Renal cortex interstitium (tissue), 15 donors: ENCODE measurements at places on chromosomes 6 and 20. TPM values are rescaled to one million over a fixed set of nuclear protein-coding genes. Genes with fewer than 3 reads are reported as not detected.
A peak's percentile ranks its signal among the peaks of the same experiment; 100 is the strongest.

- DNase-seq, result no peak
These were observed 645.8 kb upstream of the ARID1B start for GRCh38 chr6:156131221-156131903.

DNA sequence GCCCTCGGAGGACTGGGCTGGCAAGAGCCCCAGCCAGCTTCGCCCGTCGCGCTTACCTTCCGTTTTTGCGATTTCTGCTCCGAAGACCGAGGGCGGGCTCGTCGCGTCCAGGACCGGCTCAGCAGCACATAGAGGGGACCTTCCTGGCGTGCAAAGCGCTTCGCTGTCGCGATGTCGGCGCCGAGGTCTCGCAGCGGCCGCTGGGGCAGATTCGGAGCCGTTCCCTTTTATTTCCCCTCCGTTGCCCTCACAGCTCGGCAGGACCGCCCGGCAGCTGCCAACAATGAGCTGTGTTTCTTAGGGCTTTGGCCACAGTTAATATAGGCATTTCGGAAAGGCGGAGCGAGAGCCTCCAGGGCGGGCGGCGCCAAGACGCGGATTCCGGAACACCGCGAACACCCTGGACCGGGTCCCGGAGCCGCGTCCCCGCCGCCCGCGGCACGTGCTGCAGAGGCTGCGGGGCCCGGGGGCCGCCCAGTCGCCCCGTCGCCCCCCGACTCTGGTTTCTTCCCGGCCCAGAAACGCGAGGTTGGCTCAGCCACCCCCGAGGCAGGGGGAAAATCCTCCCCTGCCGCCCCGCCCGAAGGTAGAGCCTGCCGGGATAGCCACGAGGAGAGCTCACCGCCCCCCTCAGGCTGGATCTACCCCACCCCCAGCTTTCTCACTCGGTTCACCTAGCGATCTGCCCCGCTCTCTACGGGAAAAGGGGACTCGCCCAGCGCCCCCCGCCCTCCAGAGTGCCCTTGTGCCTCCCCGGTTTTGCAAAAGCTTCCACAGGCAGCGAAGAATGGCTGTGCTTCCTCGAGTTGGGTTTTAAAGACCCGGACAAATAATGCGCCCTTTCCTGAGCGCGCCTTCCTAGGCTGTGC is at the start of gene CITED2:
Gene CITED2, minus strand, starts transcription at position 292 of the 869 bp plus-strand sequence. CDS start 704 bp downstream, outside the sequence.
- peak; percentile 90 for DNase-seq

DNA sequence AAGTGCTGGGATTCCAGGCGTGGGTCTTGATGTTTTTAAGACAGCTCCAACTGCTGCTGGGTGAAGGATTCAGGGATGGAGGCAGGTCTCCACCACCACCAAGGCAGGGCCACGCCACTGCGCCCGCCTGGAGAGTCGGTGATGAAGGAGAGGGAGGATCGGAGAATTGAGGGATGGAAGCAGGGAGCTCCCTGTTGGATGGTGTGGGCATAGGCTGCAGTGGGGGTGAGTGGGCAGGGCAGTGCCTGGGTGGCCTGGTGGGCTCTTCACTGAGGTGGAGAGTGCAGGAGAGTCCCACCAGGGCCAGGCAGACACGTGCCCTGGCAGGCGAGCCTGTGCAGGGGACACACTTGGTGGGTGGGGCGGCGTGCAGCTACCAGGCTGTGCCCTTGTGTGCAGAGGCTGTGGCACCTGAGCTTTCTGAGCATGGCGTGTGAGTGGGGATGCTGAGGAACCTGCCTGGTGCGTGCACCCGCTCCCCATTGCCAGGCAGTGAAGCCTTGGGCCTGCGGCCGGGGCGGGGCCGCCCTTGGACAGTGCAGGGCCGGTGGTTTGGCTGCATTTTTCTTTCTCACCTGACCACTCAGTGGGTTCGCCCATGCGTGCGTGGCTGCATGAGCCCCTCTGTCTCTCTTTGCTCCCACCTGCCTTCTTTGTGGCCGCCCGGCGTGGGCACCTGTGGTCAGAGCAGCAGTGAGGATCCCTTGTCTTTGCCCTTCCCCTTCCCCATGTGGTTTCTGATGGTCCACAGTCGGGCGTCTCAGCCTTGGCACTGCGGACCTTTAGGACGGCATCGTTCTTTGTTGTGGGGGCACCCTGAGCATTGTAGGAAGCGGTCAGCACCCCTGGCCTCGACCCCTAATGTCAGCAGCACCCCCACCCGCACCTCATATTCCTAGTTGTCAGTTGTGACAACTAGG is 11.3 kb downstream of the RBM38 start:
- DNase-seq, result no peak

DNA sequence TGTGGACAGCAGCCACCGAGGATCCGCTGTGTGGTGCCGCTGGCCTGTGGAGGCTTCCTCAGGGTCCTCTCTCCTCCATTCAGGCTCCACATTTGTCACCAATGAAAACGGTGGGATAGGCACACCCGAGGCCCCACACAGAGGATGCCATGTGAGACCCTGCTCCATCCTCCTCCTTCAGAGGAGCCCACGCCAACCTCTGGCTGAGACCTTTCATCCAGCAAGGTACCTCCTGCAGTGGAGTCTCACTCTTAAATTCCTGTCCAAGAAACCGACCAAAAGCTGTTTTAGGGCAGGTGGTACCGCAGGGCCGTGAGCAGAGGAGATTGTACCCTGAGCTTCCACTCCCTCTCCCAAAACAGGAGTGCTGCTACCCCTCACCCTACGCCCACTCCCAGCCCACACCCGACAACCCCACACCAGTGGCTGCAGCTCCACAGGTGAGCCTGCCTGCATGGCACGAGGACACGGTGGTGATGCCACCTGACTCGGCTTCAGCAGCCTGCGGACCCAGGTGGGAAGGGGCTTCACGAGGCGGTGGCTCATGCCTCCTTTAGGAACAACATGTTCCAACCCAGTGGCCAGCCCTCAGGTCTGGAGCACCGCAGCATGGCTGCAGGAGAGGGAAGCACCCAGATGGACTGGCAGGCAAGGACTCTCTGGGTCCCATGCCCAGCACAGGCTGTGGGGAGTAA is 237.6 kb upstream of the AFDN start:
- DNase-seq, result no peak

GRCh38 chr20:23826541-23827021 is at the start of gene CST2:
TSS of gene CST2 (minus strand) at chr20:23826729. CDS start at chr20:23826660, 69 bp downstream.
- no peak for DNase-seq

- DNase-seq, result no peak
These were observed 438.3 kb downstream of the UTRN start for GRCh38 chr6:144723431-144723830.

The ENPP3 gene
- polyA plus RNA-seq, result 11.6 TPM

The SAMD5 gene
- 17.5 TPM for polyA plus RNA-seq

The GRM1 gene
- 0.11 TPM for polyA plus RNA-seq
